ENCODE measurements at places on chromosomes 4 and X.

GRCh38 chr4:24856586-24856985, 56.3 kb downstream of the CCDC149 start:
- no peak for DNase-seq

- DNase-seq, result no peak
Observed at GRCh38 chrX:112851161-112851779, 10.6 kb upstream of the AMOT start.

DNA sequence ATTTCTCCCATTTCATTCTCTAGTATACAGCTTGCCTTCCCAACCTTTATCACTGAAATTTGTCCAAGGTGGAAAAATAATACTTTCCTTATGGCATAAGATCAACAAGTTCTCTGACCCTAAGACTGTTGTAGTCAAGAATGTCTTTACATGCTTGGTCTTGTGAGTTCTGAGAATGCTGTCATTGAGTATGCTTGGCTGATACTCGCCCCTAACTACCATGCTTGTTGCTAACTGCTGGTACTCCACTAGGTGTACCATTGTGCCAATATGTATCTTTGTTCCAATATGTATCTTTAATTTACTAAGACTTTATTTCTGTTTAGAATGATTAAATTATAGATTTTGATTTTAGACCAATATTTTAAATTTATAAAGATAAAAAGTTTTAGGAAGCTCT, 796.4 kb downstream of the PCDH7 start:
- no peak for DNase-seq

DNA sequence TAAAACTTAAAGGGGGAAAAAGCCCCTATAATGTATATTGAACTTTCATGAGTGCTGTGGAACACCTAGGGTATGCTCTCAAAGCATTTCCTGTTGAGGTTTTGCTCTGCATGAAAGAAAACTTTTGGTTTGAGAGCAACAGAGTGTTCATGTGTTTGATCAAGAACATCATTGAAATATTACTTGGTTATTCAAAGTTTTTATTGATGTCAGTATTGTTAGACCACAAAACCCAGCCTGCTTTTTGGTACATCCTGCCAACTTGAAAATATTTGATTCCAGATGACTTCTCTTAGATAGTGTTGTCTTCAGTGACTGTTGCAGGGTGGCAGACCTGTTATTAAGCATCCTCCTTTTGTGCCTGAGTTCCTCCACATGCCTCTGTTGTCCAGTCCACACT, 68.0 kb downstream of the N4BP2 start:
- no peak for DNase-seq

Data from trophoblast cell (in vitro differentiated cells and primary cell).